Mesothelial cell of epicardium (in vitro differentiated cells): ENCODE measurements at places on chromosomes 11 and 22. TPM values are rescaled to one million over a fixed set of nuclear protein-coding genes. Genes with fewer than 3 reads are reported as not detected.

- peak overlapping the region; percentile 43 for H3K4me3 ChIP-seq
- no peak for DNase-seq
- peaks cover 23% of the 10 kb centered on the region for H3K27me3 ChIP-seq
- no peaks in the 10 kb centered on the region for H3K36me3 ChIP-seq
- H3K27ac ChIP-seq: no peak overlapping the region
Measured at GRCh38 chr22:38461057-38461413, 6.0 kb upstream of the KCNJ4 start.

DNA sequence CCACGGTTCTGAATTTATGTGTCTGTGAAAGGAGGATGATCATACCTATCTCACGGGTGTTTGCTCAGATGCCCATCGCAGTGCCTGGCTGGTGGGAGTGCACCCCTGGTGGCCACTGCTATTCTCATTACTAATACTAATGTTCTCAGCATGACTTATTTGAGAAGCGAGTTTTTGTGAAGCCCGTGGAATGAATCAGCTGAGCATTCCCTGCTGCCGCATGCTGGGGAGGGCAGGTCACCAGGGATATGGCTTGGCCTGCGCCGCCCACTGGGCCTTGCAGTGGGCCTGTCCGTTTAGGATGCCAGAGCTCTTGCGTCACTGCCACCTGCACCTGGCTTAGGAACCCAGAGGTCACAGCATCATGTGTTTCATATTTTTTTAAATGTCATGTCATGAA, 16.9 kb downstream of the CTTN start:
- H3K36me3 ChIP-seq: peaks cover 57% of the 10 kb centered on the region
- no peak overlapping the region for H3K4me3 ChIP-seq
- H3K27ac ChIP-seq: peak overlapping the region; percentile 36
- DNase-seq: no peak

DNA sequence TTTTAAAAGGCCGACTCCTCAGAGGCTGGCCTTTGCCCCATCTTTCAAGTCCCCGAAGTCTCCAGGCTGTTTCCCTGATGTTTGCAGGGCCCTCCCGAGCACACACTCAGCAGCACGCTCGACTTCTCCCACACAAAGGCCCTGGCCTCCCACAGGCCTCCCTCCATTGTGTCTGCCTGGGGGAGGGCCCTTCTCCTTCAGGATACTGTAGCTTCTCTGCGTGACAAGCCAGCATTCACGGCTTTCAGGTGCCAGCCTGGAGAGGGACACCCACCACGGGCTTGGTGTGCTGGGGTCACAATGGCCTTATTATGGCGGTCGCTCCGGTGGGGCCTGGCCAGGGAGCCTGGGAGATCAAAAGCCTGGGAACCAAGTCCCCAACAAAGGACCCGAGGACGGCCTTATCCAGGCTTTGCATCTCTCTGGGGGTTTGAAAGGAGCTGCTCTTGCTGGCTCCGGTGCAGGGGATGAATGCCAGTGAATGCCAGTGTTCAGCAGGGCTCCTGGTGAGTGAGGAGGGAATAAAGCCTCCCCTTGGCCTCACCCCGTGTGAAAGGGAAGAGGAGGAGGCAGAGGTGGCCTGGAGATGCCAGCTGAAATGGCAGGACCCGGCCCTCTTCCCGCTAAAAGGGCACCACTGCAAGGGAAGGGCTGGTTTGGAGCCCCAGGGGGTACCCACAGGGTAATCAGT, 55.0 kb downstream of the TRAF6 start:
- H3K4me1 ChIP-seq: peaks cover 34% of the 10 kb centered on the region
- no peaks in the 10 kb centered on the region for H3K36me3 ChIP-seq
- H3K4me3 ChIP-seq: no peak overlapping the region
- no peaks in the 10 kb centered on the region for H3K27me3 ChIP-seq

DNA sequence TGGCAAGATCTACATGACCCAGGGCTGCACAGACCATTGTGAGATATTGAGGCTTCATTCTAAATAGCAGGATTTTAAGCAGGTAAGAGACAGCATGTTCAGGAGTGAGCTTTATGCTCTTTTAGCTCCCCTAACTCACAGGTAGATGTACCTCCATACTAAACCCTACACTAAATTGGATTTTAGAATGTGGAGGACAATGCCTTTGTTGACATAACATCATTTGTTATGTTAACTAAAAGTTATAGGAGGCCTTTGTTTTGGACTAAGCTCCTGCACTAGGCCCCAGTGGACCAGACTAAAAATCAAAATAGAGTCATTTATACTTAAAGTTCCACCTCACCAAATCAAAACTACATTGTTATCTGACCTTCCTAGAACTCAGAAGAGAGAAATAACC, 6.8 kb downstream of the DDIAS start:
- H3K27ac ChIP-seq: peak overlapping the region; percentile 76
- H3K27me3 ChIP-seq: no peaks in the 10 kb centered on the region
- DNase-seq: no peak

- H3K27me3 ChIP-seq: peaks cover 81% of the 10 kb centered on the region
- no peak for DNase-seq
- H3K27ac ChIP-seq: no peak overlapping the region
- H3K4me1 ChIP-seq: no peaks in the 10 kb centered on the region
Measured at GRCh38 chr11:59011655-59012397, 72.5 kb downstream of the GLYATL1 start.

DNA sequence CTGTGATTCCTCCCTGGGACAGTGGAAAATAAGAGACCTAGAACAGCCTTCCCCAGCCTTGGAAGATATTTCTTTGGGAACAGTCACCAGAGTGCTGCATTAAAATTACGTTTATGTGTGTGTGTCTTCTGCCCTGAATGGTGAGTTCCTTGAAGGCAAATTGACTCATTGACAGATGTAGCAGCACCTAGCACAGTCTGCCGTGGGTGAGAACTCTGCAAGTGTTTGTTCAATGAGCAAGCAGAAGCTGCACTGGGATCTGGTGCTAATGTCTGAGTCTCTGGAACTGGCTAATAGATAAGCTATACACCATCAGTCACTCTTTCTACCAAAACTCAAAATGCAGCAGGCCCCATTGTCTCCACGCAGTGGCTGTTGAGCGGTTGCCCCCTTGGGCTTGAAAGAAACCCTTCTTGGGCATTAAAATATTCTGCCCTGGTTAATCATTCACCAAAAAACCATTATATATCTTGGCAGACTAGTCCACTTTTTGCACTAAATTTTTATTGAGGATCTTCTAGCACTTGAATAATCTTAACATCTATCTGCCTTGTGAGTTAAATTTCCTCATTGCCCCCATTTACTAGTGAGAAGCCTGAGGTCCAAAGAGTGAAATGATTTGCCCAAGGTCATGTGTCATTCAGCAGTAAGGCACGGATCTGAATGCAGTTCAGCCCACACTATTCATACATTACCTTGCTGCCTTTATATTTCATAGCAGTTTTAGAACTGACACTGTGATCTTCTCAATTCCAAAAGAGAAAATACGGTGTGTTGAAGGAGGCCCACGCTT, 87.8 kb upstream of the GALNT18 start:
- H3K4me1 ChIP-seq: no peaks in the 10 kb centered on the region
- peaks cover 25% of the 10 kb centered on the region for H3K27me3 ChIP-seq
- no peaks in the 10 kb centered on the region for H3K36me3 ChIP-seq

DNA sequence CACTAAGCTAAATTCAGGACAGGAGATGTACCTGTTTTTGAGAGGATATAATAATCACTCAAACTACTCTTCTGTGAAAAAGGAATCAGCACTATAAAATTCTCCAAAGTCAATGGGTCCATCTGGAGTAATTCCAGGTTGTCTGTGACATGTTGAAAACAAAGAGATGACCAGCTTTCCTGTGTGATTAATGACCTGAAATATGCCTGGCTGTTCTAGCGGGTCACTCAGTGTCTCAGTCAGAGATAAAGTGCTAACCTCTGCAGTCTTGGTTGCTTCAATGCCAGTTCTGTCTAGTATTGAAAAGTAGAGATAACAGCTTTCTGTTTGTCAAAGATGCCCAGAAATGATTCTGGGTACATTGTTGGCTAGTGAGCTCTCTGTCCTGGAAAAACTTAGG, 722.6 kb upstream of the TENM4 start:
- H3K36me3 ChIP-seq: no peaks in the 10 kb centered on the region
- H3K27ac ChIP-seq: no peak overlapping the region
- H3K4me1 ChIP-seq: peaks cover 9% of the 10 kb centered on the region
- H3K4me3 ChIP-seq: no peak overlapping the region
- DNase-seq: no peak

DGCR6 gene
- 4.1 to 6.0 TPM (median 4.8 TPM) in 3 replicates for total RNA-seq

NRXN2 gene
- 9.8 to 14.0 TPM (median 12.0 TPM) in 3 replicates for total RNA-seq

CECR2 gene
- 14.1 to 15.1 TPM (median 15.0 TPM) in 3 replicates for total RNA-seq
